ENCODE measurements at places on chromosomes 12 and 14.

DNA sequence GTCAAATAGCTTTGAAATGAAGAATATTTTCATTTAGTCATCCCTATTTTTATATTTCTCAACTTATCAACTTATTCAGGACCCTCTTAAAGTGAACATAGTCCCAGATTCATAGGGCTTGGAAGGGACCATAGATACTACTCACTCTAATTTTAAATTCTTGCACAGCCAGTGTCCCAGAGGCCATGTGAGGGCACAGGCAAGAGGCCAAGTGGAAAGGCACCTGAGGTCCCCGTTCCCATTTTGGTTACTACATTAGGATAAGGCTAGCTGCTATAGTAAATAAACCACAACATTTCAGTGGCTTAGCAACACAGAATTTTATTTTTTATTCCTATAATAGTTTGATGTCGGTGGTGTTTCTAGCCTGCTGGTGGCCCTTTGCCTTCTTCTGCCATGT lies 227.8 kb downstream of the SPTSSA start:
- DNase-seq, result no peak

DNA sequence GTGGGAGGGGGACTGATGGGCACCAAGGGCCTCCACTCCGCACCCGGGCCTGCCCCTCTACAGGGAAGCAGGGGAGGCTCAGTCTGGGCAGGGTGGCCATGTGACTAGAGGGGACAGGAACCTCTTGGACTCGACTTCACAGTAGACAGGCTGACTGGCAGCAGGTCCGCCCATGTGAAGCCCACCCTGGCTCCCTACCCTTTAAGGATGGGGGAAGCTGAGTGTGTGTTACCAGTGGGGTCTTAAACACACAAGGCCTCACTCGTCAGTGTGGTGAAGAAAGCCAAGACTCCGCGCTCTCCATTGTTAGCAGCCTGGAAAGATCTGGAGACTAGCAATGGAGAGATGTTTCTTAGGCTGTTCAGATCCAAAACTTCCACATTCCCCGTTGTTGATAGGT lies 52.4 kb downstream of the ANAPC7 start:
- no peak for DNase-seq

- no peak for DNase-seq
These were observed 961.9 kb upstream of the TMEM132C start for GRCh38 chr12:127304751-127305725.

DNA sequence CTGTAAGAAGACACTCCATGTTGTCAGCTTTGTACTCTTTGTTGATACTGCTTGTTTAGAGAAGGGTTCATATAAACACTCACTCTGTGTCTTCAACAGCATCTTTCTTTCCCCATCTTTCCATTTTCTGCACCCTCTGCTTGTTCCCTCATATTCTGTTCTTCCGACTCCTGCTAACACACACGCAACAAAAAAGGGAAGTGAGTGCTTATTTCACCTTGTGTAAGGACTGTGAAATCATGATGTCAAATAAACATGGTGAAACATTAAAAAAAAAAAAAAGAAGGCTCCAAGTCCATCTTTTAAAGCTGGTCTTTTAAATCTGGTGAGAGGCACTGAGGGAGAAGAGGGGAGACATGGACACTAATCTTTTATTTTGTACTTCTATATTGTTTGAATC lies 145.4 kb downstream of the RPAP3 start:
- no peak for DNase-seq

- no peak for DNase-seq
These were observed 132.1 kb upstream of the SOX5 start for GRCh38 chr12:24081606-24082005.

- DNase-seq, result no peak
These were observed 204.6 kb upstream of the PLXNC1 start for GRCh38 chr12:93943780-93944179.

DNA sequence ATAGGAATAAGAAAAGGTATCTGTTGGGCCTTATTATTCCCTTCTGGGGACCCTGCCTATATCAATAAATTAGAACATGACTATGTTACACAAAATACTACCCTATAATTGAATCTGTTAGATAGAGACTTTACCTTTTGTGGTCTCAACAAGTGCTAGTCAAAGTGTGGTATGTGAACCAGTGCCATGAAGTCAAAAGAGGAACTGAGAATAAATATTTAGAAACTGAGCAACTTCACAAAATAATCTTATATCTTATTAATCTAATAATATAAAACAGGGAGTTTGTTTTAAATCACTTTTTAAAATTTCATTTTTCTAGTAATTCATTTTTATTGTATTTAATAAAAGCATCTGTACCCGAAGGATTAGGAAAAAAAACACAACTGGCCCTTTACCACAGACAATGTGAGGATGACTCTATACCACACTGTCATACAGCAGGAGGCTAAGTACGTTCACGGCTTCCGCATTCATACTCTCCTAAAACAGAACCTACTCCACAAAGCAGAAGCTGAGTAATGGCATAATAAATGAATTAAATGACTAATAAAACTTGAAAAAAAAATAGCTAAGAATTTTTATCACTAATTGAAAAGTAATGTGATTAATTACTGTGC lies 42.1 kb downstream of the SEC23A start:
- no peak for DNase-seq

DNA sequence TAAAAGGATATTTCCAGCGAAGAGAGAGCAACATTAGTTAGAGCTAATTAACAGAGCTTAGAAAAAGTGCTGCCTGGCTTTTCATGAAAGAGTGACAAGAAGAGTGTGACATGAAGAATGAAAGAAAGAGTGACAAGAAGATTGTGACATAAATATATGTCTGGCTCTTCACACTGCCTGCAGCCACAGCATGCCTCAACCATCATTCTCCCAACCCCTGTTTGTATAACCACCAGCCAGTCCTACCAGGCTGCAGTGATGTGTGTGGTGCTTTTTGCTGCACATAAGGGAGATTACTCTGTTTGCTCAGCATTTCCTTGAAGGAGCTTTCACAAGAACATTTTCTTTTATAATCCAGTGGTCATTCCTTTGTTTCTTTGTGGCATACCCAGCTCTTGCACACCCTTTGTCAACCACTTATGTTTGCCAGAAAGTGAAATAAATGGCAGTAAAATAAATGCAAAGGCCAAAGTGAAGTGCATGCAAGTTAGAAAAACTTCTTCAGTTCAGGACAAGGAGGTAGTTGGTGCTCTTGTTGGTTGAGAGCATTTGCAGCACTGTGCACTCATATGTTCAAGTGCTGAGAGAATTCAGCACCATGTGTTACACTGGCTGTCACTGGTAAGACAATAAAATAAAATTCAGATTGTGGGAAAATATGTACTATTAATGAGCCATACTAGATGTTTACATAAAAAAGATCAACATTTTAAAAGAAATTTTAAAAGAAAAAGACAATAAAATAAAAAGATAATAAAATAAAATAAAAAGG lies 50.6 kb downstream of the KIF21A start:
- DNase-seq, result no peak

DNA sequence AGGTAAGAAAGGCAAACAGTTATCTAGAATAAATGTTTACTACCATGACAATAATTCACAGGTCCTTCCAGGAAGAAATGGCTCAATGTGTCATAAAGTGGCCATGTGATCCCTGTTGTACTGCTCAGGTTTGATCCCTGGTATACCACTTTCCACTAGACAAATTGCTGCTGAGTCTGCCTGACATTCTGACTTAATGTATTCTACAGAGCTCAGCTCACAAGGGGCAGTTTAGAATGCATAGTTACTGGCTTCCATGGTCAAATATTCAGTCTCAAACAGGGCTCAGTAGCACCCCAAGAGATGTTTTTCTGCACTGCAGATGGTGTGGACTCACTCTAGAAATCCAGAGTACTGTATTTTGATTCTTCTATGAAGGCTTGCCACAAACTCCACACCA lies 21.8 kb downstream of the TSHR start:
- DNase-seq, result no peak

DNA sequence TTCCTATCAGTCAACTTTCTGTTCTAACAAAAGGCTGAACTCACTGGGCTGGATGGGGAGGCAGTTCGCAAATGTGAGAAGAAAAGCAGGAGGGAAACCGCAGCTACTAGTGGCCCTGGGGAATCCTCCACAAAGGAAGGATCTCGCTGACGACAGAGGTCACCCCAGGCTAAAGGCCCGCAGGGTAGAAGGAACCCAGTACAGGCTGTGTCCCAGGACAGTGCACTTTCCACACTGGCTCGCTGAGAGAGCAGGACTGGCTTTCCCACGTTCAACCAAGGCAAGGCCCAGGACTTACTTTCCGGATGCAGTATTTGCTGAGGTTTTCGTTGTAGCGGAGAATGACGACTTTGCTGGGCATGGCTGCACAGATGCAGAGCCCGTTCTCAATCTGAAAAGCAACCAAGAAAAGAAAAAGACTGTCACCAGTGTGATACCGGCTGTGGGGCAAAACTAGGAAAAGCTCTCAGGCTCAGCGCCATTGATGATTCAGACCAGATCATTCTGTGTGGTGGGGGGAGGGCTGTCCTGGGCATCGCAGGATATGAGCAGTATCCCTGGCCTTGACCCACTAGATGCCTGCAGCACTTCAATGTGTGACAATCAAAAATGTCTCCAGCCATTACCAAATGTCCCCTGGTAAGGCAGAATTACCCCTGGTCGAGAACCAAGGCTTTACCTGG lies 36.3 kb downstream of the PRKAB1 start:
- no peak for DNase-seq

All from NCI-H1105 treated with DMSO at 0.1 percent for 48 hours (cell line).